G401 (cell line): ENCODE measurements at places on chromosomes 5 and 9. TPM values are rescaled to one million over a fixed set of nuclear protein-coding genes. Genes with fewer than 3 reads are reported as not detected.

DNA sequence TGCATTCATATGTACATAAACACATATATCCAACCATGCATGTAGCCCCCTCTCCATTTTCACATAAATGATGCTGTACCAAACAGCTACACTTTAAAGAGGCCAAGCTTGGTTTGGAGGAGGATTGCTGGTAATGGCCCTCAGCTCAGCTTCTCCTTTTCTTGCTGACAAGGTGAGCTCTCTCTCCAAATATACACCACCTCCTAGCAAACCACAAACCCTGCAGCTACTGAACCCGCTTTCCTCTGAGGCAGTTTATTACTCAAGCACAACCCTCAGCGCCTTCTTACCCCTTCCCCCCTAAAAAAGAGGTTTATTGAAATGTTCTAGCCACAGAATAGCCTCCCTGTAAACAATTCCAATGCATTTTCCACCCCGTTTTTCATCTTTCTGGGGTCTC, 54.0 kb downstream of the ALG2 start:
- no peak for DNase-seq

DNA sequence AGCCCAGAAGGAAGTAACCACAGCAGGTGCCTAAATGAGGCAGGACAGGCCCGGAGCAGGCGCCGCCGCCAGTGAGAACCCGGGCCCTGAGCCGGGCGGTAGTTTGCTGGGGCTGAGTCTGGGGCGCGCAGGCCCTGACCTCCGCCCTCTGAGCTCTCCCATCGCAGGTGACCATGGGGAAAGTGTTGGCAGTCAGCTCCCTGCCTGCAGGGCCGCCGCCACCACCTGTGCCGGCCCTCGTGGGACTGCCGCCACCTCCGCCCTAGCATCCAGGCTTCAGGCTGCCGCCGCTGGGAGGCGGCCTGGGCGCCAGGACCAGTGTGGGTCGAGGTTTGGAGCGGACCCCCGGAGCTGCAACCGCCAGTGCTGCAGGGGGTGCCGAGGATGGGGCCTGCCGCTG, 61.1 kb downstream of the TARS1 start:
- no peak for DNase-seq

DNA sequence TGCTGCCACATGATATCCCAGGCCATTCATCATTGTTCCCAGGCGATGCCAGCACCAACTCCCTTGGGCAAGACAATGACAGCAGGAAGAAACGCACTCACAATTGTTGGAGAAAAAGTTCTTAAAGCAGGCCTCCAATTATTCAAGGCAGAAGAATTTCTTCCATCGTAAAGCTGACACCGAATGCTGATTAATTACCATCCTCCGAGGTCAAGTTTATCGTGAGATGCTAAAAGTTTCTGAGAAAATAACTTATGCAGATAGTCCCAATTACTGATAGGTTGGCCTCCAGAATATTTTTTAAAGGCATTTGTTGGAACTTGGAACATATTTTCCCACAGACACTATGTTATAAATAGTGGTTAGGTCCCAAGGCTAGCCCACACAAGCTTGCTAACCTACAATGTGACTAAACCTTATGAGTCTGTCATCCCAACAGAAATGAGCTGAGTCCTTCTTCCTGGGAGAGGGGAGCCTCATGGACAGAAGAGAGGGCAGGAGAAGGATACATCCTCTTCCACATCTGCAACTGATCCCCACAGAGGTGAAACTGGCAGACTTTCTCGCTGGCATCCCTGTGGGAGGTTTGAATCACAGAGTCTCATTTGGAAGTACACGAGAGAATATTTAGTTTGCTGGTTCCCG, 202.4 kb upstream of the TBC1D2 start:
- no peak for DNase-seq

DNA sequence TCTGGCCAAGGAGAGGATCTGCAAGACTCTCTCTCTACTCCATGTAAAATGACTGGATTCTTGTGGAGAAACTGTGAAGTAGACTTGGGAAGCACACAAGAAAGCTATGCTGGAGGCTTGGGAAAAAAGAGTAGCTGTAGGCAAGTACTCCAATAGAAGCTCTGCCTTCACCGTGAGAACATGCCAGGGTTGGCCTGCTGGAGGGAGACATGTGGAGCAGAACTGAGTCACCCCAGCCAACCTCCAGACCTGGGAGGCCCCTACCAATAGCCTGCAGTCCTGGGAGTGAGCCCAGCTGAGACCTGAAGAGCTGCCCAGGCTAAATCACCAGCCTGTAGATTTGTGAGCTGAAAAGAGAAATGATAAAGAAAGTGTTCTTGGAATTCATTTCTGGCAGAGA, 66.6 kb downstream of the DEPDC1B start:
- no peak for DNase-seq

GRCh38 chr9:81851340-81851739, 76.9 kb upstream of the SPATA31D4 start:
- DNase-seq: no peak

DNA sequence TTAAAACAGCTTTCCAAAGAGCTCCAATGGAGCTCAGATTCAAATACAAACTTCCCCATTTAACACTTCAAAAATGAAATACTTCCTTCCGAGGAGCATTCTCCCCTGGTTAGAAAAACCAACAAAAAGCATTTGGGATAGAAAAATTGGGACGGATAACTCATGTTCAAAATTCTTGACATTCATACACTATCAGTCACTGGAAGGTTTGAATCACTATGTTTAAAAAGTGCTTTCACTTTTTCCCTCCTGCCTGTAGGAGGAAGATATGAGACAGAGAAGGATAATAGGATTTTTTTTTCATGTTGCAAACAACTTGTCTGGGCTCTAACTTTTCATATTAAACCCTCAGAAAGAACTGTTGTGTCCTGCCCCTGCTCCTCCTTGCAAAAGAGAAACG, 412.0 kb downstream of the ACTL7B start:
- no peak for DNase-seq

- DNase-seq: no peak
These were observed 1412.1 kb downstream of the EFNA5 start for GRCh38 chr5:106258591-106259125.

- no peak for DNase-seq
These were observed 2.5 kb upstream of the ZNF474 start for GRCh38 chr5:122126756-122127321.

GRCh38 chr5:1751026-1751863, 48.4 kb downstream of the MRPL36 start:
- no peak for DNase-seq

- no peak for DNase-seq
These were observed 23.6 kb upstream of the CAST start for GRCh38 chr5:96638561-96638960.

DNA sequence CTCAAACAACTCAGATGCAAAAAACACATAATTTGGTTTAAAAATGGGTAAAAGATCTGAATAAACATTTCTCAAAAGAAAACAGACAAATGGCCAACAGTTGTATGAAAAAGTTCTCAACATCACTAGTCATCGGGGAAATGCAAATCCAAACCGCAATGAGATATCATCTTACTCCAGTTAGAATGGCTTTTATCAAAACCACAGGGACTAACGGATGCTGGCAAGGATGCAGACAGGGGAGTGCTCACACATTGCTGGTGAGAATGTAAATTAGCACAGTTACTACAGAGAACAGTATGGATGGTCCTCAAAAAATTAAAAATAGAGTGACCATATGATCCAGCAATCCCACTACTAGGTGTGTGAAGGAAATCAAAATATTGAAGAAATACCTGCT, 589.1 kb upstream of the ADAMTS16 start:
- no peak for DNase-seq

- DNase-seq: no peak
These were observed 31.0 kb downstream of the SLC9A3 start for GRCh38 chr5:493119-493701.

- DNase-seq: peak; percentile 96
These were observed at the start of gene ZNF454 for GRCh38 chr5:178940569-178941360. Gene ZNF454 (plus strand): TSS chr5:178941198. CDS start chr5:178942792, 1,594 bp downstream.

GRCh38 chr9:95037789-95038521, 279.6 kb downstream of the FANCC start:
- DNase-seq: no peak

GRCh38 chr5:110623874-110624273, 102.6 kb downstream of the TMEM232 start:
- no peak for DNase-seq

GRCh38 chr5:154238776-154239481, 48.4 kb downstream of the GALNT10 start:
- DNase-seq: no peak

DNA sequence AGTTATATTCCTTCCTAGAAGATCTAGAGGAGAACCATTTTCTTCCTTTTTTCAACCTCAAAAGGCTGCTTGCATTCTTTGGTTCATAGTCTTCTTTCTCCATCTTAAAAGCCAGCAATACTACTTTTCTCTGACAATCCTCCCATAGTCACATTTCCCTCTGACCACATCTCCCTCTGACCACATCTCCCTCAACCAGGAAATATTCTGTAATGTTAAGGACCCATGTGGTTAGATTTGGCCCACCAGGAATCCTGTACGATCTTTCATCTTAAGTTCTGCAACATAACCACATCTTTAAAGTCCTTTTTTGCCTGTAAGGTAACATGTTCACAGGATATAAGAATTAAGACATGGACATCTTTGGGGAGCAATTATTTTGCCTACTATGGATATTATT, 179.4 kb upstream of the SPEF2 start:
- no peak for DNase-seq

DNA sequence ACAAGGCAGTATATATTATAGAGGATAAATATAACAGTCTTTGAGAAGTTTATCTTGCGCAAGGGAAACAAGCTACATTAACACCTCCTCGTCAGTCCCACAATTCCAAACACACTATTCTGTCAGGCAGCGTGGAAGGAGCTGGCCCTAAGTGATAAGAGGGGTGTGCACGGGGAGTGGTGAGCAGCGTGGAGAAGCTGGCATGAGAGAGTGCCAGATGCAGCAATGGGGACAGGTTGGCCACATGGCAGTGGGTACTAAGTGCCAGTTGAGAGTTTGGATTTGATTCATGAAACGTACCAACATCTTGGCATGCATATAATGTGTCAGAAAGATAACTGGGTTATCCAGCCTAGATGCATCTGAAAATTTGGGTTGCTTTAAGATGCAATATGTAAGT, 460.2 kb downstream of the ICE1 start:
- peak; percentile 94 for DNase-seq

GRCh38 chr5:54610197-54610944, 92.8 kb downstream of the SNX18 start:
- DNase-seq: no peak

DNA sequence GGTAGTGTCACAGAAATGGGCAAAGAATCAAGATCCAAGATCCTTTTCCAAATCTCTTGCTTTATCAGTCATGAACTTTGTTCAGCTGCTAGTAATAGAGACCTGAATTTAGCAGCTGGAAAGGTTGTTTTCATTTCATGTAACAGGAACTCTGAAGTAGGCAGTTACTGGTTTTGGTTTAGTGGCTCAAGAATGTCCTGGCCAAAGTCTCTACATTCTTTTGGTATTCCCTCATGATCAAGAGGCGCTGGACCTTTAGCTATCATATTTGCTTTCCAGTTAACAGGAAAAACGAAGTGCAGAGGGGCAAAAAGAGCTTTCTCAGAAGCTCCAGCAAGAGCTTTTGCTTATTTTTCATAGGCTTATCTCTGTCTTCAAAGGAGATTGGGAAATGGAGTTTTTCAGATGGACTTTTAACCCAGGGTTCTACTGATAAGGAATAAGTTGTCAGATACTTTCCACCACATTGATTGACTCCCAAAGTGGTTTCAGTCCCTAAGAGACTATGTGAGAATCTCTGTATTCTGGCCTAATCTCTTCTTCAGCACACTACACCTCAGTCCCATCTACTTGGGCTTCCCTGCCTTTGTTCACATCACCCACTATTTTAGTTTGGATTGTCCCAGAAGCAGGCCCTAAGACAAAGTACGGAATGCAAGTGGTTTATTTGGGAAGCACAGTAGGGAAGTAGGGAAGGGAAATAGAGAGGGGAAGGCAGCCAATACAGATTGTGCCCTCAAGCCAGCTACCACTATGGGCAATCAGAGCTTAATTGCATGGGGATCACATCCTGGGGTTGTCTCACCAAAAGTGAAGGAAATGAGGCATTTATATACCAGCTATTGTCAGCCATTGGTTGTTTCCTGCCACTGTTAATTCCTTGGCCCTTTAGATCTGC, 359.3 kb downstream of the LRRC70 start:
- no peak for DNase-seq

DNA sequence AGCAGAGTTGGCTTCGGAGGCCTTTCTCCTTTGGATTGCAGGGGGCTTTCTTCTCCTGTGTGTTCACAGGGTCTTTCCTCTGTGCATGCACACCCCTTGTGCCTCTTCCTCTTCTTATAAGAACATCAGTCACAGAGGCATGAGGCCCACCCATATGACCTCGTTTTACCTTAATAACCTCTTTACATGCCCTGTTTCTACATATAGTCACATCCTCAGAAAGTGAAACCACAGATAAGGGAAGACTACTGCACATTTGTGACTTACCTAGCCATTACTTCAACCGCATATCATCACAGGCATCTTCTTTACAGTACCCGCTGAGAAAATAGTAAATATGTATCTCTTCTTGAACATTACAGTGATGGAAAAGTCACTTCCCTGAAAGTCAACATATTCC, 204.9 kb upstream of the TARS1 start:
- DNase-seq: no peak

- DNase-seq: no peak
These were observed 611.2 kb downstream of the NR2F1-AS1 start for GRCh38 chr5:92969781-92970237.

DNA sequence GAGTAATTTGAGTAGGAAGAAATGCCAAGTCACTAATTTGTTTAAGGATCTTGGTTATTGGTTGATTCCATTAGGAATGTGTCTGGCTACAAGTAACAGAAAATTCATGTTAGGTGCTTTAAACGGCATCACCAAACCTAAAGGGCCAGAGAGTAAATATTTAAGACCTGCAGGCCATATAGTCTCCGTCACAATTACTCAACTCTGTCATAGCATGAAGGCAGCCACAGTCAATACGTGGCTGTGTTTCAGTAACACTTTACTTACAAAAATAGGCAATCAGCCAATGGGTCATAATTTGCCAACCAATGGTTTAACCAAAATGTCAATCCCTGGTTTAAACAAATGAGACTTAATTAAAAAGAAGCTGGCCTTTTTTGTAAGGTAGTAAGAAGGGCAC, 98.5 kb downstream of the ARL15 start:
- DNase-seq: no peak

- no peak for DNase-seq
These were observed 174.1 kb downstream of the PRELID2 start for GRCh38 chr5:145660897-145661640.

DNA sequence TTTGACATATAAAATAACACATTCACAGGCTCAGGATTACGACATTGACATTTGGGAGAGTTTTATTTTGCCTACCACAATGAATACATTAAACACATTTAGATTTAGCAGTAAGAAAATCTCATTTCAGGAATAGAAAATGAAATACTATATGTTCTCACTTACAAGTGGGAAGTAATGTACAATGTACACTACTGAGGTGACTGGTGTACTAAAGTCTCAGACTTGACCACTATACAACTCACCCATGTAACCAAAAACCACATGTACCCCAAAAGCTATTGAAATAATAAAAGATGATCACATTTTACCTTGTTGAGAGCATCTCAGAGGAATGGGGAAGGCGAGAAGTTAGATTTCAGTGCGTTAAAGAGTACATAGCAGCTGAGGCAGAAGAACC, 1202.4 kb upstream of the SEMA6A start:
- DNase-seq: no peak

The TMC1 gene
- not detected in 2 replicates for total RNA-seq

The ADRB2 gene
- total RNA-seq: not detected in 2 replicates

The IRX2 gene
- not detected in 2 replicates for total RNA-seq

The SIT1 gene
- not detected in 2 replicates for total RNA-seq

The SNCAIP gene
- total RNA-seq: not detected in 2 replicates

The LRRC19 gene
- total RNA-seq: not detected in 2 replicates

The PKD2L2 gene
- total RNA-seq: not detected in 2 replicates

The GAPVD1 gene
- 29.5 and 37.4 TPM in 2 replicates for total RNA-seq

The ENTREP1 gene
- not detected in 2 replicates for total RNA-seq

The NIM1K gene
- total RNA-seq: 0.41 and 1.5 TPM in 2 replicates

The PLEKHG4B gene
- total RNA-seq: 4.5 and 10.1 TPM in 2 replicates

The NHP2 gene
- 280 and 288 TPM in 2 replicates for total RNA-seq
